ENCODE measurements at places on chromosomes 1 and 21.

DNA sequence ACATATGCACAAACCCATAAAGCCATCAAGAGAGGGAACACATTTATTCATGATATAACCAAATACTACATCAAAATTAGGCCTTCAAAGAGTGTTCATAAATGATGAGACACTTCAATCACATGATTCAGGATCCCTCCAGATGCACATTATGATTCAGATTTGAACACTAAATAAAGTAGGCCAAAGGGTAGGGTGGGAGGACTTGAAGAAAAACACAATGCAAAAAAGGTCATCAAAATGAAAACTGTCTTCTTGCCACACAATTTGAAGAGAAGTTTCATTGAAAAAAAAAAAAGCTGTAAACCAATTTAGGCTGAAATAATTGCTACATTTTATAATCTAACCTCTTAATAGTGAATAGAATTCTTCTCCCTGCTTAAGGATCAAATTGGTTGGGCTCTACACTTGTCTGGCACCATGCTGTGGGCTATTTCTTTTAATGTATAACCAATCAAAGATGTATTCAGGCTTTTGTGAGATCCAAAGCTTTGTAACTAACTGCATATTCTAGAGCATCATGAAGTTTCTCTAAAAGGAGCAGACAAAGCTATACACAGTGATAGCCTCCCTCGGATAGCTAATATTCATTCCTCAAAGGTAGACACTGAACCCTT lies 58.1 kb downstream of the ZSWIM5 start:
- DNase-seq, result no peak

DNA sequence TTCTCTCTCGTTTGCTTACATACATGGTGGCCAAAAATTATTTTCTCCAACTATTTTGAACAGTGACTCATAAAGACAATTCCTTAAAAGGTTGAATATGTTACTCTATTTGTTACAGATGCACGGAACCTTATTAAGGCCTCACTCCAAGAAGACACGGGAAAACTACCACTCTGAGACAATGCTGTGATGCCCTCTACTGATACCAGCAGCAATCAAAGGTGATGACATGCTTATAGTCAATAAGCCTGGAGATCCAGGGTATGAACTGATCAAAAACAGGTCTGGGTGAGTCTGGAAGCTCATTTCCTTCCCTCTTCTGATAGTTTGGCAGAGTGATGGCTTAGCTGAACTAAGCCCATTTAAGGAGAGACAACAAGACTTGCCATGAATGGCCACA lies 563.0 kb downstream of the LRRIQ3 start:
- DNase-seq, result no peak

GRCh38 chr1:213998785-213999184 lies 11.0 kb downstream of the PROX1 start:
- no peak for DNase-seq

DNA sequence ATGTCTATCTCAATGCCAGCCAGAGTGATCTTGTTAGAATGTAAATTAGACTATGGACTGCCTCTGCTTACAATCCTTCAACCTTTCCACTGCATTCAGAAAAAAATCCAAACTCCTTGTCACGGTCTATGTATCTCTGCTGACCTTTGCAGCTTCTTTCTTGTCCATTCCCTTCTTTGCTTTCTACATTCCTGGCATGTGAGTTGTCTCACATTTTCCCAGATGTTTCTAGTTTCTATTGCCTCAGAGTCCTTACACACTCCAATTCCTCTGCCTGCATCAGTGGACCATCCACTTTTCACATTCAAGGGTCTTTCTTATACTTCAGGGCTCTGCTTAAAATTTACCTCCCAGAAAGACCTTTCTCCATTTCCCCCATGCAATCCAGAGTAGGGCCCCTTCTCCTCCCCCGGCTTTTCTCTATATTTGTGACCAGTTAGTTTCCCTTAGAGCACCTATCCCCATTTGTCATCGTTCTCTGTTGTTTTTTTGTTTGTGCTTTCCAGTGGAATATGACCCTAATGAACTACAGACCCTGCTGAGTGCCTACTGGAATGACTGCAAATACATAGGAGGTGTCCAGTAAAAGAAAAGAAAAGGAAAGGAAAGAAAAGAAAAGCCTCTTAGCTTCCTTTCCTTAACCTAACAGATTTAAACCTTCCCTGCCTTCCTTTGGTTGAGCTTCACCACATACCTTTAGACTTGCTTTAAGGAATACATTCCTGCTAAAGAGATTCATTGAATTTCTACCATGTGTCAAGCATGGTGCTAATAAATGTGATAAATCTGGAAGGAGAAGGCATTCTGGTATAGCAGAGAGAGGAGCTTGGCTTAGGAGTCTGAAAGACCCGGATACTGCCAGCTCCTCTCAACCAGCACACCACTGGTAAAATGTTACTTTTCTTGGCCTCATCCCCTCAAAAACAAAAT lies 102.0 kb downstream of the DIRAS3 start:
- no peak for DNase-seq
